Activated gamma-delta T cell treated with Interleukin-2 at 50 U/mL for 16 hours (primary cell): ENCODE measurements at places on chromosomes 13 and 19.

GRCh38 chr13:103187721-103188156 lies 121.5 kb upstream of the SLC10A2 start:
- DNase-seq, result no peak

DNA sequence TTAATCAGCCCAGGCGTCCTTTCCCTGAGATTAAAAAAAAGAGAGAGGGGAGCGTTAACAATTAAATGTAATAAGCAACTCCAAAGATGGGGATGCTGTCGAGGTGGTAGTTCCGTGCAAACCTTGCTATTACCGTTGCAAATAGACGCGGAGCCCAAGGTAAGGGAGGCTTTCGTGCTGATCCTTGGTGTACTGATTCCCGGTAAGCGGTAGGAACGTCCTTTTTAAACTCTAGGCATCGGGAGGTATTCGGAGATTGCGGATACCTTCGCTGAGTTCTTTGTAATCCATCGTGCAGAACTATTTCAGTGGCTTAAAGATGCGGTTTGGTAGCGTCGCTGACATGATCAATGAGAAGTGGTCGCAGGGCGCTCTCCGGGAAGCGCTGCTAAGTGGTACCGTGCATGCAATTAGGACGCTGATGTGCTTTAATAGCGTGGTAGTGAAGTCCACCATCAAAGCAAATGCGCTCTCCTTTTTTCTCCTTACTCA lies 3.1 kb downstream of the SLITRK5 start:
- no peak for DNase-seq

- no peak for DNase-seq
Observed at GRCh38 chr19:32407004-32407992, 1.7 kb downstream of the DPY19L3 start.

DNA sequence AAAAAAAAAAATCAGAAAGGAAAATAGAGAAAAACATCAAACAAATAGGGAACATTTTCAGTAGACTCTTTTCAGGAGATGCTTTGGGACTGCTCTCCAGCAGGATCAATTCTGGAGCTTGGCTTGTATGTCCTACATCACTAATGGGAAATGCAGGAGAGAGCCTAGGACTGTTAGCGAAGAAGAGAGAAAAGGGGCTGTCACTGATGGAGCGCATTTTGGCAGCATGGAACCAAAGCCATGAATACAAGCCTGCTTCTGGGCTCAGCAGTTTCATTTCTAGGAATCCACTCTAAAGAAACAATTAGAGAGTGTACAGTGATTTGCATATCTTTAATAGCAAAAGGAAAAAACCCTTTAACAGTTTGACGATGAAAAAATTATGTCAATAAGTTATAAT lies 203.9 kb downstream of the NUFIP1 start:
- DNase-seq, result no peak

DNA sequence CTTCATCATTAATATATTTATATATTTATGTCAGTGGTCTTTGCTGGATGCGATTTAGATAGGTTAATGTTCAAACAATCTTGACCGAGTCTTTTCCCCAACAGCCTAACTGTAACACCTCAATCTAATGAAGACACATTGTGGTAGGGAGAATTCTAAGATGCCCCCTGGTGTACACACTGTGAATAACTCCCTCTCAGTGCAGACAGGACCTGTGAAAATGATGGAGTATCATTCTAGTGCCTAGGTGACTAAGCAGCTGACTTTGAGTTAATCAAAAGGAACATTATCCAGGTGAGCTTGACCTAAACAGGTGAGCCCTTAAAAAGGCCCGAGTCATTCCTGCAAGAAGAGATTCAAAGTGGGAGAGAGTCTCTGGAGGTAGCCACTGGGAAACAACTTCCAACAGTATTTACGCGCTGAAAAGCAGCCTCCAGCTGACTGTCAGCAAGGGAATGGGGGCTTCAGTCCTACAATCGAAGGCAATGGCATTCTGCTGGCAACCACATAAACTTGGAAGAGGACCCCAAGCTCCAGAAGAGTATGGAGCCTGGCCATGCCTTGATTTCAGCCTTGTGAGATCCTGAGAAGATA lies 28.0 kb upstream of the KBTBD7 start:
- peak; percentile 47 for DNase-seq

GRCh38 chr13:75489502-75490263 lies 7.7 kb upstream of the TBC1D4 start:
- no peak for DNase-seq

- no peak for DNase-seq
Observed at GRCh38 chr19:43124360-43124759, 41.9 kb upstream of the PSG2 start.

GRCh38 chr13:111201304-111201940 lies 86.3 kb downstream of the ARHGEF7 start:
- no peak for DNase-seq

- no peak for DNase-seq
Observed at GRCh38 chr13:23707674-23708073, 137.5 kb downstream of the TNFRSF19 start.

DNA sequence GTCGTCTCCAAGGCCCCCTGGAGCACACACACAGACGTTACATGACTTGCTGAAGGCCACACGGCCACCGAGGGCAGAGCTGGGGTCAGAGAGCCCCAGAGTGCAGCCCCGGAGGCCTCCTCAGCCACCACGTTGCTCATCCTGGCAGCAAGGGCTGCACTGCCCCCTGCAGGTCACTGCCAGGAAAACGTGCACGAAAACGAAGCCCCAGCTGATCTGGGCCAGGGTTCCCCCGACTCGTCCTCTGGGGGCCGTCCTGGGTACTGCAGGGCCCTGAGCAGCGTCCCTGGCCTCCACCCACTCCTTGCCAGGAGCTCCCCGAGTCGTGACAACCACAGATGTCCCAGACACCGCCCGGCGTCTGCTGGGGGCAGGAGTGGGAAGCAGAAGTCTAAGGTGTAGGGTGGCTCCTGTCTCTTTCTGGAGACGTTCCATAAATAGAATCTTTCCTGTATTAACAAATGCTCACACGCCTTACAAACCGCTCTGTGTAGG lies 3.4 kb downstream of the TPGS1 start:
- peak; percentile 93 for DNase-seq

GRCh38 chr13:111990362-111990761 lies 76.6 kb upstream of the SOX1 start:
- DNase-seq, result no peak

- DNase-seq, result no peak
Observed at GRCh38 chr13:24630851-24631620, 49.2 kb upstream of the ATP12A start.

DNA sequence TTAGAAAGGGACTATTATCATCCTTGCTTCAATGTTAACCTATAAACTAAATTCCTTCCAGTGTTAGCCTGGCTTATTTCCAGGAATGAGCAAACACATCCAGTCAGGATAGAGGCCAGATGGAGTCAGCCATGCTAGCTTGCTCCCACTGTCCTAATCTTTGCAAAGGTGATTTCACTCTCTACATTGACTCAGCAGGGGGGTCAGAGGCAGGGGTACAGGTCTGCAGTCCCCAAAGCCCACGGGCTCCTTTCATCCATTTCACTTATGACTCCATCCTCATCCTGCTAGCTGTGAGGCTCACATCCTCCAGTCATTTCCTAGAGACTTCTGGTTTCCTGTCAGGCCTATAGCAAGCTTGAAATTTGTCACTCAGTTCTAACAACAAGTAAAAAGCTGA lies 63.4 kb upstream of the CEACAM8 start:
- DNase-seq, result no peak

DNA sequence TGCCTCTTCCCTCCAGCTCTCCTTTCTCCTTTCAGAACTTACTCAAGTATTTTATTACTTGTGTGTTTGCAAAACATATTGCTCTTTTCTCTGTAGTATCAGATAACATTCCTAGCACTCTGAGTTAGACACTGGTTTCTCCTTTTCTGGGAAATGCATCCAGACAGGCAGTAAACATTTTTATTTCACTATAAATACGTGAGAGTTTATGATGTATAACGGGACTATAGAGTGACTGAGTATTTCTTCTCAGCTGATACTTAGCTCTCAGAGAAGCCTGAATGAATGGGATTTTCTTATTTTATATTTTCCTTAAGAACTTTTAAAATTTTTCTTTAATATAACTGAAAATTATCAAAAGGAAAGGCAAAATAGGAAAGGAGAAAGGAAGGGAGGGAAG lies 211.2 kb upstream of the EDNRB start:
- no peak for DNase-seq

GRCh38 chr19:51457351-51458013 lies 772 bp downstream of the SIGLEC8 start:
- no peak for DNase-seq

DNA sequence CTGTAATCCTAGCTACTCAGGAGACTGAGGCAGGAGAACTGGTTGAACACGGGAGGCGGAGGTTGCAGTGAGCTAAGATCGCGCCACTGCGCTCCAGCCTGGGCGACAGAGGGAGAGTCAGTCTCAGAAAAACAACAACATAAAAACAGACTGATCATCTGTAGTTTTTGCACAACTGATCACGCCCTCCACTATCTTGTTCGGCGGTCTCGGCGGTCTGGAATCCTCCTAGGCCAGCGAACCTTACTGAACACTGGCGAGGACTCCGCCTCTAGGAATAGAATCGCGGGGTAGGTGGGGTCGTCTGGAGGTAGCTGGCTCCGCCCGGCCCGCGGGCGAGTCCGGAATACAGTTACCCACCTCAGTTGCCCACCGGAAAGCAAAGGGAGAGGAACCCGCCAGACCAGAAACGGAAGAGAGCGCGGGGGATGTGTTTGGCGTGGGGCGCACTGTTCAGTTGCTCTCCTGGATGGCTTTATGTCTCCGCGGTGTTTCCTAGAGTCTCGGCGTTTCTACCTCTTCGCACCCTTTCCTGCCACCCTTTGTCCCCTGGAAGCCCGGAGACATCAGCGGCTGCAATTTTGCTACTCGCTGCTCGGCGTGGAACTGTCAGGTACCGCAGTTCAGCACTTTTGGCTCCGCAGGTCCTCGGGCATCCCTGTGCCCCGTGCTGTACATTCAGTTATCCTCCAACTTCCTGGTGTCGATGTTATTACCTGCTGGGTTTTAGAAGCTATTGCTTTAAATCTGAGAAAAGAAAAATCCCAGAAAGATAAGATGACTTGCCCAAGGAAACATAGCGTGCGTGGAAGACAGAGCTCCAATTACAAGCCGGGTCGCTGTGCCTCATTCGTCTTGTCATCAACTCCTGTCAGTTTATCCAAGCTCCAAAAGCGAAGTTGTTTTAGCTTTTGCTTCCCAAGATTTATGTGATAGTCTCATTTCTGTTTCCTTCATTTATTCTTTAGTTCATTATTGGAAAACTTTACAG lies 24.9 kb upstream of the HNRNPA1L2 start:
- DNase-seq, result peak; percentile 82

- no peak for DNase-seq
Observed at GRCh38 chr13:107234319-107235073, 666.6 kb upstream of the ARGLU1 start.

DNA sequence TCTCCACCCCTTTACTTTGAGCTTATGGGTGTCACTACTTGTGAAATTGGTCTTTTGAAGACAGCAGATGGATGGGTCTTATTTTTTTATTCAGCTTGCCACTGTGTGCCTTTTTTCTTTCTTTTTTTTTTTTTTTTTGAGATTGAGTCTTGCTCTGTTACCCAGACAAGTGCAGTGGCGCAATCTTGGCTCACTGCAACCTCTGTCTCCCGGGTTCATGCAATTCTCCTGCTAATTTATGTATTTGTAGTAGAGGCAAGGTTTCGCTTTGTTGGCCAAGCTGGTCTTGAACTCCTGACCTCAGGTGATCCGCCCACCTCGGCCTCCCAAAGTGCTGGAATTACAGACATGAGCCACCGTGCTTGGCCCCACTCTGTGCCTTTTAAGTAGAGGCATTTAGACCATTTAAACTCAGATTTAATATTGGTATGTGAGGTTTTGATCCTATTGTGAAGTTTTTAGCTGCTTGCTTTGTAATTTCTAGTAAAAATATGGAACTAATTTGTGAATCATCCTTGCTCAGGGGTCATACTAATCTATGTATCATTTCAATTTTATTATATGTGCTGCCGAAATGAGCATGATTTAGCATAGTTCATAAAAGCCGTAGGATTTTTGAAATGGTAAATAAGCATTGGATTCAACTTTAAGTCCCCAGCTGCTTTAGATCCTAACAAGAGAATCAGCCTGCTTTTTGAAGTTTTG lies 584.5 kb downstream of the SLITRK1 start:
- DNase-seq, result no peak

GRCh38 chr13:109592770-109593169 lies 193.6 kb downstream of the IRS2 start:
- no peak for DNase-seq

DNA sequence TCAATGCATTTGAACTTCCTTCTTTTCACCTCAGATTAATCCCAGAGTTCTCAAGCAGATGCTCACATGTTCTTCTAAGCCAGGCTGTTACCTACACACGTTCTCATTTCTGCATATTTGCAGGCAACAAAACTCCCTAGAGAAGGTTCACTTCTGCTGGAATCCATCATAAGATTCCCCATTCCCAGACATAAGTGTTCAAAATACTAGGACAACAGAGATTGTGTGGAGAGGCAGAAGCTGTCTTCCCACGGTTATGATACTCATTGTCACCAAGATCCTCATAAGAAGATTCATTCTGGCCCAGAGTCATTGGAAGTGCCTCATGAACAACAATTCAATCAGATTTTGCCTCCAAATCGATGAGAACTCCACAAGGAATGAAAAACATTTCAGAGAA lies 931.6 kb upstream of the MIR17HG start:
- DNase-seq, result no peak

- DNase-seq, result no peak
Observed at GRCh38 chr19:54470276-54470887, 2.7 kb downstream of the CDC42EP5 start.

- no peak for DNase-seq
Observed at GRCh38 chr19:16878181-16878965, 10.4 kb upstream of the F2RL3 start.

- DNase-seq, result no peak
Observed at GRCh38 chr19:34181111-34181864, 9.0 kb downstream of the LSM14A start.

GRCh38 chr19:34507414-34508067 lies 26.0 kb downstream of the WTIP start:
- no peak for DNase-seq

GRCh38 chr13:28357911-28358433 lies 137.0 kb downstream of the FLT1 start:
- DNase-seq, result no peak

DNA sequence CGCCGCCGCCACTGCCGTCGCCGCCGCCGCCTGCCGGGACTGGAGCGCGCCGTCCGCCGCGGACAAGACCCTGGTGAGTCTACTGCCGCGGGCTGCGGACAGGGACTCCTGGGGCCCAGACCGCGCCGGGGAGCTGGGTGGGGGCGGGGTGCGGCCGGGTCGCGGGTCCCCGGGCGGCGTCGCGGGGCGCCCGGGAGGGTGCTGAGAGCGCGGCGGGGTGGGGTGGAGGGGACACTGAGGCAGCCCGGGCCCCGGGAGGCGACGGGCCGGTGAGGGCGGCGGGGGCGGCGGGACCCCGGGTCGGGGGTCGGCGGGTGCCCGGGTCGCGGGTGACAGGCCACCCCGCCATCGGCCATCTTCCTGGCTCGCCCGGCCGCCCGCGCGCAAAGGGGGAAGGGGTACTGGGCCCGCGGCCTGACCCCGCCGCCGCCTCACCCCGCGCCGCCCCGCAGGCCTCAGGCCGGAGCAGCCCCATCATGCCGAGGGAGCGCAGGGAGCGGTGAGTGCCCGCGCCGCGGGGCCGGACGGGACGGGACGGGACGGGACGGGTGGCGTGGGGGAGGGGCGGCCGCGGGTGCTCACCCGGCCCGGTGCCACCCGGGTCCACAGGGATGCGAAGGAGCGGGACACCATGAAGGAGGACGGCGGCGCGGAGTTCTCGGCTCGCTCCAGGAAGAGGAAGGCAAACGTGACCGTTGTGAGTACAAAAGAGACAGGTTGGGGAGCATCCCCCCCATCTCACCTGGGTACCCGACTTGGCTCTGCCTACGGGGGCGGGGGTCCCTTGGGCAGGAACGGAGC lies 489 bp downstream of the CCNE1 start:
- no peak for DNase-seq

- DNase-seq, result no peak
Observed at GRCh38 chr13:22336460-22336859, 665.6 kb downstream of the FGF9 start.
